ENCODE measurements at places on chromosomes 7 and 10.

GRCh38 chr7:23654508-23654907 lies 25.5 kb upstream of the FAM221A start:
- DNase-seq, result peak; percentile 20

DNA sequence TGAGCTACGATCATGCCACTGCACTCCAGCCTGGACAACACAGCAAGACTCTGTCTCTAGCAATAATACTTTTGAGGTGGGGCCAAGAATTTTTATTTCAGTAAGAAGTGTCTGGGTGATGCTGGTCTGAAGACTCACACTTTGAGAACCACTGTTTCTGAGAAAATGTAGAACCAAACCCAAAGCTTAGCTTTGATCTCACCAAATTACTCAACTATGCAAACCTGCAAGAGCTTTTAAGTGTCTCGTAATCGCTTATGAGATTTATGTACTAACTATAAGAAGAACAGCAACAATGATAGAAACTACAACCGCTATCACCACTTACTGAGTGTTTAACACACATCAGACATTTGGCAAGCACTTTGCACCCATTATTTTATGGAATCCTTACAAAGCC lies 29.5 kb downstream of the APBB1IP start:
- DNase-seq, result no peak

DNA sequence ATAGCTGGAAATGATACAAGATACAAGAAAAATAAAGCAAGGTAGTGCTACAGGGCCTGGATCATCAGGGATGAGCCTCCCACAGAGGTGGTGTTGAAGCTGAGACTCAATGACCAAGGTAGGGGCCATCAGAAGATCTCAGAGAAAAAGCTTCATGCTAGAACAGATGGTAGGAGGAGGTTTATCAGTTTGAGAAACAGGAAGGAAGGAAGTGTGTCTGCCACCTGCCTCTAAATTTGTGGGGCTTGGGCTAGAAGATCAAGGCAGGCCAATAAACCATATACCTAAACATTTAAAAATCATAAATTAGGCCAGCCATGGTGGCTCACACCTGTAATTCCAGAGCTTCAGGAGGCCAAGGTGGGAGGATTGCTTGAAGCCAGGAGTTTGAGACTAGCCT lies 410.8 kb upstream of the PRKCQ start:
- DNase-seq, result no peak

GRCh38 chr10:4828005-4828404 lies 2.0 kb downstream of the AKR1E2 start:
- DNase-seq, result no peak

DNA sequence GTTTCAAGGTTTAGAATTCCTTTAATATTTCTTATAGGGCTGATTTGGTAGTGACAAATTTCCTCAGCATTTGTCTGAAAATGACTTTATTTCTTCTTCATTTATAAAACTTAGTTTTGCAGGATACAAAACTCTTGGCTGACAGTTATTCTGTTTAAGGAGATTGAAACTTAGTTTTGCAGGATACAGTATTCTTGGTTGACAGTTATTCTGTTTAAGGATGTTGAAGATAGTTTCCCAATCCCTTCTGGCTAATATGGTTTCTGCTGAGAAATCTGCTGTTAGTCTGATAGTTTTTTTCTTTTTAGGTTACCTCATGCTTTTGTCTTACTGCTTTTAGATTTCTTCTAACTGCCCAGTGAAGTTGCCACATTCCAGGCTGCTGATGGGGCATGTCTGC lies 186.8 kb downstream of the ITGB1 start:
- no peak for DNase-seq

DNA sequence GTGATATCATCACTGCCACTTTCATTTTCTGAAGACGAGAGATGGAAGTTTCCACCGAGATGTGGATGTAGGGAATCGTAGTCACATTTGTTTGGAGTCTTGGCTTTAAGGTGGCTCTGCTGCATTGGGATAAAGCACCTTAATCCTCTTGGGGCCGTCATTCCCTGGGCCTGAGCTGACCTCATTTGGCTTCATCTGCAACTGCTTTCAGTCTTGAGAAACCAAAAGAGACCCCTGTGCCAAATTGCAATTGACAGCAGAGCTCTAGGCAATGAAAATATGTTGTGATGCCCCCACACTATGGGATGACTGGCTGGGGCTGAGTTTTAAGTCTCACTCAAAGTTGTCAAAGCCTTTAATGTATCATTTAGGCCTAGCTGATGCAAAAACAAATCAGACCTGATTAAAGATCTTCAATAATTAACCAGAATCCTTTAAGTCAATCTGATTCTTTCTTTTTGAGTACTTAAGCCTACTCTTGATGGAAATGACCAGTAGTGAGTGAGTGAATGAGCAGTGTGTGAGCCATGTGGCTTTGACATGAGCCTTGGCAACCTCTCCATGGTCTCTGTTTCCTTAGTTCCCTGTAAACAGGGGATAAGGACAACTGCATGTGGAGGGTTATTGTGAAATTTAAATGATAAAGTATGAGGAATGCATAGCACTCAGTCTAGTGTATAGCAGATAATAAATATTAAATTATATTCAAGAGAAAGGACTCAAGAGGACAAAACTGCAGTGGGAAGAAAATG lies 155.0 kb downstream of the BMPER start:
- DNase-seq, result peak; percentile 97

GRCh38 chr10:47067949-47068940 lies 157.0 kb downstream of the PTPN20 start:
- no peak for DNase-seq

DNA sequence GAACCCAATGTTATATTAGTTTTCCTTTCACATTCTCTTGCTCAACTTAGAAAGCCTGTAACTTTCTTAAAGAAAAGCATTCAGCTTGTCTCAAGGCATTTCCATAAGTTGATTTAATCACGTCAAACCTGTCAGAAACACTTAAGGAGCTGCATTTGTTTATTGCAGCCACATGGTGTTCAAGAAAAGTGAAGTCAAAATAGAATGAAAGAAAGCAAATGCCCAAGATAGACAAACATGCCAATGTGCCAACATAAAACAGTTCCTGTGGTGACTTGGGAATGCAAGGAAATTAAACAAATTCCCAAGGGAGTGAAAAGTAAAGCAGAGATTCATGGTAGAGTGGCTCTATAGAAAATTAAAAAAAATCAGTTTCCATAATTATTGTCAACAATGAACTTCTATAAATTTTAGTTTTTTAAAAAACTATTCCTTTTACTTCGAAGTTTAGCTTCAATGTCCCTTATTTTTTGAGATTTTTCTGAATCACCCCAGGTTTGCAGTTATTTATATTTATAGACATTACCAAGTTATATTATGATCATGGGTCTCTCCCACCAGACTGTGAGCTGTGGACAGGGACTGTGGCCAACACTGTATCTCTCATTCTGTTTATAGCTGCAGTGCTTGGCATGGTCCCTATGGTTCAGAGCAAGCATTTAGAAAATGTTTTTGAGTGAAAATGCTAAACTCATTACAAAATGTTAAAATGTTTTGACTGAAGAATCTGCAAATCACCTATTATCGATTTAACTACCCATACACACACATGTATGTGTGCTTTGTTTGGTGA lies 887.4 kb downstream of the REEP3 start:
- no peak for DNase-seq

DNA sequence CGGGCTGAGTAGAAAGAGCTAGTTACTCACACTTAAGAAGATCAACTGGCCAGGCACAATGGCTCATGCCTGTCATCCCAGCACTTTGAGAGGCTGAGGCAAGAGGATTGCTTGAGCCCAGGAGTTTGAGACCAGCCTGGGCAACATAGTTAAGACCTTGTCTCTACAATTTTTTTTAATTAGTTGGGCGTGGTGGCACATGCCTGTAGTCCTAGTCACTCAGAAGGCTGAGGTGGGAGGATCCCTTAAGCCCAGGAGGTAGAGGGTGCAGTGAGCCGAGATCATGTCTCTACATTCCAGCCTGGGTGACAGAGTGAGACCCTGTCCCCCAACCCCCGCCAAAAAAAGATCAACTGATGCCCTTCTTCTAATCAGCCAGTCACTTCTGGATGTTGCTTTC lies 74.6 kb upstream of the ATP6V0A4 start:
- DNase-seq, result peak; percentile 49

- DNase-seq, result peak; percentile 18
Measured at GRCh38 chr7:12625836-12626235, 55.3 kb downstream of the SCIN start.

GRCh38 chr7:112546723-112547513 lies 66.1 kb downstream of the LSMEM1 start:
- DNase-seq, result no peak

DNA sequence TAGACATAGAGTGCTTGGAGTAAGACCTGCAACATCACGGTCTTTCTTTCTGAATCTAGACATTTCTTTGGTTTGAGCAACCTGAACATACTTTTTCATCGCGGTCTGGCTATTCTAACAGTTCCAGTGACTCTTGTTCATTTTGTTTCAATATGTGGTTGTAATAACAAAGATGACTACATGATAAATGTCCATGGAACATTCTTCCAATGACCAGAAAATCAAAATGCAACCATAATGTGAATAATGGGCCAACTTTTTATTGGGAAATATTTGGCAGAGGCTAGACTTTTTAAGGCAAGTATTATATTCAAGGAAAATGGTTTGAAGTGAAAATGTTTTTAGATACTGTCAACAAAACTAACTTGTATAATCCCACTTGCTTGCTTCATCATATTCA lies 282.5 kb downstream of the INHBA start:
- no peak for DNase-seq

Data from NCI-H226 (cell line).